ENCODE measurements at places on chromosomes 1 and 21.

DNA sequence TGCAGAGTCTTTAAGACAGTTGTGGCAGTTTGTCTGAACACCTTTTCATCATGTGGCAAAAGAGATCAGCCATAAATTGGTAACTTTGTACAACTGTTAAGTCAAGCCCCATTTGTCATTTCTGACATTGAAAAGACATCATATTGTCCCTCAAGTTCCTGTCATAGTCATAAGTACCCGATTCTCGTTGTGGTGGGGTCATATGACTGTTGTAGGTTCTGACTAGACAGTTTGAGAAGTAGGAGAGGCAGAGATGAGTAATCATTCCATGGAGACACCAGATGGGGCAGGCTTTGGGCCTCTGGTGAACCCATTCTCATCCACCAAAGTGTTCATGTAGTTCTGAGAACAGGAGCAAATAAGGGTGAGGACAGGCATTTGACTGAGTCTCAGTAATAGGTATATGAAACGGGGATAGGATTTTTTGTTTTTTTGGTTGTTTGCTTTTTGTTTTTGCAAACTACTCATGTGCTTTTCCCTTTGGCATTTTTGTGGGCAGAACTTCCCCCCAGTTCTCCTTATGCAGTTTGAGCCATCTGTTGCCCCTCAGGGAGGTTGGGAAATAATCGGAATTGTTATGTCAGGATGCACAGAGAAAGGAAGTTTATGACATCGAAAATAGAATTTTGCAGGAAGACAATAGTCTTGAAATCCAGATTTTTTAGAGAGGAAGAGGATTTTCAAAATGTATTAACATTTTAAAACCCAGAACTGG is 86.9 kb upstream of the KCNE2 start:
- DNase-seq, result no peak
- no peaks in the 10 kb centered on the region for H3K4me1 ChIP-seq
- H3K27me3 ChIP-seq, result peaks cover 19% of the 10 kb centered on the region
- no peaks in the 10 kb centered on the region for H3K36me3 ChIP-seq
- H3K4me3 ChIP-seq, result no peak overlapping the region

- no peak overlapping the region for H3K4me3 ChIP-seq
- H3K27me3 ChIP-seq, result no peaks in the 10 kb centered on the region
- no peaks in the 10 kb centered on the region for H3K4me1 ChIP-seq
- no peak overlapping the region for H3K27ac ChIP-seq
Measured at GRCh38 chr1:244154872-244155531, 103.9 kb downstream of the ZBTB18 start.

- H3K36me3 ChIP-seq, result peaks cover 23% of the 10 kb centered on the region
- H3K27ac ChIP-seq, result no peak overlapping the region
Measured at GRCh38 chr21:32312976-32313375, 14.3 kb downstream of the MRAP start.

GRCh38 chr1:172697534-172698002 is 38.7 kb downstream of the FASLG start:
- no peak for DNase-seq
- H3K36me3 ChIP-seq, result peaks cover 9% of the 10 kb centered on the region
- peaks cover 60% of the 10 kb centered on the region for H3K4me1 ChIP-seq
- no peaks in the 10 kb centered on the region for H3K27me3 ChIP-seq
- H3K4me3 ChIP-seq, result peak overlapping the region; percentile 76

DNA sequence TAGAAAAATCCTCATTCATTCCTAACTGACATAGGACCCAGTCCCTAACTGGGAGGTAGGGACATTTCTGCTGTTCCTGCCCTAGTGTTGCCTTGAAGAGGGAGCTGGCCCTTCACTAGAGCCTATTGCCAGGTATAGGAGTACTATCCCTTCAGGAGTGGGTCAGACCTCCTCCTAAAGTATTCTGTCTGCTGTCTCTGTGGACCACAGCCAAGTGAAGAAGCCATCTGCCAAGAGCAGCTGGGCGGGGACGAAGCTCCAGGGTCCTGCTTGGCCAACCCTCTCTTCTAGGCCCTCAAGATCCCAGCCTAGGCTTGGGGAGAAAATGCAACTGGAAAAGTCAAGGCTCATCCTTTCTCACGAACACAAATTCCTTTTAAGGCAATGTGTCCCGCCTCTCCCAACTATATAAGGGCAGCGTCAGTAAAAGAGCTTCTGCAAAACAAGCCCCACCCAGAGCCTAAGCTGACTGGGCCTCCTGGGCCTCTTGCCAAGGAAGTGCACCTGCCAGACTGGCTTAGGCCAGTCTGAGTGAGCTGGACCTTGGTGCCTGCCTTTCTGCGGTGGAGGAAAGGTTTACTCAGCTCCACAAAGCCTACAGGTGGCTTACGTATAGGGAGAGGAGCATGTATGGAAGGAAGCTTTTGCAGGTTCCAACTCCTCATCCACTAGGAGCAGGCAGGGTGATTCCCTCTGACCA is 638 bp upstream of the TUFT1 start:
- peaks cover 20% of the 10 kb centered on the region for H3K4me1 ChIP-seq
- no peaks in the 10 kb centered on the region for H3K36me3 ChIP-seq
- no peak for DNase-seq

- no peak for DNase-seq
- H3K4me3 ChIP-seq, result no peak overlapping the region
Measured at GRCh38 chr1:88695781-88696180, 11.7 kb downstream of the PKN2 start.

DNA sequence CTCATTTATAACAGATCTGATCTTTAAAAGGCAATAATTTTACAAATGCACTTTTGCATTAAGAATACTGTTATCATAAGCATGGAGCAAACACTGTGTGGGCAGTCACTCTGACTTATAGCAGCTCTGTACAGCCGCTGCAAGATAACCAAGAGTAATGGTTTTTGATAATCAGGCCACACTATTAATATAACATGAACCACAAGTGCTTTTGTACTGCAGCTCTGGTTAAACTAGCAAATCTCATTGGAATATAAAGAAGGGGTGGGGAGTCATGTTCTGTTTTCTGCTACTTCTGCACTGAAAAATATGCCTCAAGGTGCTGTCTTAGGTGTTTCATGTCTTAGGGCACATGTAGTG is 357.4 kb downstream of the LMO4 start:
- no peaks in the 10 kb centered on the region for H3K4me1 ChIP-seq
- DNase-seq, result no peak
- H3K27ac ChIP-seq, result no peak overlapping the region
- no peak overlapping the region for H3K4me3 ChIP-seq

GRCh38 chr1:170221031-170221430 is 75.3 kb downstream of the NTMT2 start:
- H3K4me3 ChIP-seq, result no peak overlapping the region
- no peaks in the 10 kb centered on the region for H3K4me1 ChIP-seq
- H3K27me3 ChIP-seq, result peaks cover 54% of the 10 kb centered on the region
- no peak overlapping the region for H3K27ac ChIP-seq
- H3K36me3 ChIP-seq, result no peaks in the 10 kb centered on the region

GRCh38 chr1:5478156-5478695 is 514.0 kb downstream of the NPHP4 start:
- no peak for DNase-seq
- no peak overlapping the region for H3K4me3 ChIP-seq
- H3K4me1 ChIP-seq, result peaks cover 6% of the 10 kb centered on the region
- no peaks in the 10 kb centered on the region for H3K36me3 ChIP-seq

GRCh38 chr21:35059742-35060141 is 10.6 kb upstream of the RUNX1 start:
- DNase-seq, result no peak
- peaks cover 4% of the 10 kb centered on the region for H3K27me3 ChIP-seq
- H3K4me1 ChIP-seq, result peaks cover 15% of the 10 kb centered on the region
- H3K27ac ChIP-seq, result no peak overlapping the region

DNA sequence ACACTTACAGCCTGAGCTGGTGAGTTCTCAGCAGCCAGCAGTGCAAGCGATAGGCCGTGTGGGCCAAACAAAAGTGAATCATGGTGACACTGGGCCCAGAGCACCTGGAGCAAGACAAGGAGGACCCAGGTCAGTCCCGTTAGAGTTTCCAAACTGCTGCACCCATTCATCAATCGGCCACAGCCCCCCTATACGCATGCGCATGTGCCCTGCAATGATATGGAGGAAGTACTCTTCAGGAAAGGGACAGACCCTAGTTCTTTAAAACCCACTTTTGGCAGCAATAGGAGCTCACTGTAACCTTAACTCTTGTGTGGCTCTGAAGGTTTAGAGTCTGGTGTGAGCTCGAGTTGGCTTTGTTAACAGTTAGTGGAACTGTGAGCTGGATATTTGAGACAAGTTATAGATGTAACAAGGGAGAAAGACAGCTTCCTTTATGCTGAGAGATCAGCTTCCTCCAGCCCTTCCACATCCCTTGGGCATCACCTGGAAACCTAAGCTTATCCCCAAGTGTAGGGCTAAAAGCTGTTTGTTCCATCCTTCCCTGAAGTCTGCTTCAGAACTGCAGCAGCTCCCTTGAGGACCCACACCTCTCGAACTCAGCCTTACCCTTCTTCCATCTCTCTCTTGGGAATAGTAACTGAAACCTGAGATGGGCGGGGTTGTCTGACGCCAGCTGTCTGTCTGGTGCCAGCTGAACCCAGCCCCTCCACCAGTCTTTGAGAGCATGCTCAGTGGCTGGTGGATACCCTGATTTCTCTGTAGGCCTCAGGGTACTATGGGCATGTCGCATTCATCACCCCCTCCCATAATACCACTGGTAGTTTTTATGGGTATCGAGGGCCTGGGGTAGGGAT is 17.7 kb downstream of the NMNAT1 start:
- H3K4me1 ChIP-seq, result no peaks in the 10 kb centered on the region
- H3K27ac ChIP-seq, result no peak overlapping the region

GRCh38 chr1:35029761-35030160 is 2.0 kb downstream of the ZMYM6 start:
- no peak for DNase-seq
- peak overlapping the region; percentile 2 for H3K27ac ChIP-seq
- no peaks in the 10 kb centered on the region for H3K27me3 ChIP-seq
- H3K4me1 ChIP-seq, result peaks cover 30% of the 10 kb centered on the region

DNA sequence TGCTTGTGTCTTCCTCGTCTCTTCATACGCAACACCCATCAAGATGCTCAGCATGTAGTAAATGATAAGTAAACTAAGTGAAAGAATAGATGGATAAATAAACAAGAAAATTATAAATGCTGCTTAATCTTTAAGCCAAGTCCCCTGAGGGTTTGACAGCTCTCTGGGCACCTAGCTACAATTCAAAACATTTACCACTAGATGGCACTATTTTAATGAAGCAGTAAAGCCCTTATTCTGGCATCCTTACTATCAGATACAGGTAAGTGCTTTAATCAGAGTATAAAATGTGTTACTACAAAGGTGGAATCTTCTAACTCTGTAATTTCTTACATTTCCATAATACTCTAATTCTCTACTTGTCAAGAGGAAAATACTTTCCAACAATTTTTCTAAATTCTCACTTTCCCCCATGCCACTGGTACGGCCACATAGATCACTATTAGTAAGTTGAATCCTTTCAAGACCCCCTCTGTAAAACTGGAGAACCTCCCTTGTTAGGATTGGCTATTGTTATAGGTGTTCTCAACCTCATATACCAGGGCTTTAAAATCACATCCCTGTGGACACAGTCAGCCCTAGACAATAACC is 137.8 kb downstream of the BARHL2 start:
- H3K4me3 ChIP-seq, result no peak overlapping the region
- DNase-seq, result no peak
- H3K4me1 ChIP-seq, result no peaks in the 10 kb centered on the region
- peaks cover 9% of the 10 kb centered on the region for H3K27me3 ChIP-seq

DNA sequence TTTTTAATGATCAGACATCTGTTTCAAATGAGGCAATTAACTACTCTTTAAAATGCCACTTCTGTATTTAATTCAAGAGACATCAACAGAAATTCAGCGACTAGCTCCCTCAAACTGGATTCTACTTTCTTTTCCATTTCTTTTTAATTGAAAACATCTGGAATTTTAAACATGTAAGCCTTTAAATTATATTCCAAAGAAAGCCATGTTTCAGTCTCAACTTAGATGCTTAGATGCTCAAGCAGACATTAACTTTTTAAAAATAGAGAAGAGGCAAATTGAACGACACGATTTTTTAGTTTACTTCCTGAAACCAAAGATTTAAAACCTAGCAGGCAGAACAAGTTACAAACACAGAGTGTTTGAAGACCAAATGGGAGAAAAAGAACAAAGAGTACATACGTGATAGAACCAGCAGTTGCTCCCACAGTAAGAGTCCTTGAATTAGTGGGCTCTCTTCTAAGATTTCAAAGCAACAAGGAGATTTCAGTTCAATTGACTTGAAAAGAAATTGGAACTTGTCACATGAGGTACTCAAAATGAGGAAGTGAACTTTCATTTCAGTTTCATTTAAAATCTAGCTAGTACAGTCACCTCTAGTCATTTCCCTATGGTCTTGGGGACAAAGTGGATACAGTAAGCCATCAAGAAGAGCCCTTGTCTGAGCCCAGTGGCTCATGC is at the start of gene CTSS:
CTSS (minus strand) TSS at position 483 of the 681 bp plus-strand sequence. CDS start 1,015 bp downstream, outside the sequence.
- H3K4me1 ChIP-seq, result peaks cover 39% of the 10 kb centered on the region
- H3K36me3 ChIP-seq, result peaks cover 14% of the 10 kb centered on the region
- H3K4me3 ChIP-seq, result peak within 1 kb of the TSS; percentile 96
- no peaks in the 10 kb centered on the region for H3K27me3 ChIP-seq
- DNase-seq, result no peak
- peak within 1 kb of the TSS; percentile 96 for H3K27ac ChIP-seq

GRCh38 chr1:180254854-180255253 is 24.8 kb downstream of the LHX4 start:
- H3K36me3 ChIP-seq, result no peaks in the 10 kb centered on the region
- no peak overlapping the region for H3K27ac ChIP-seq
- peaks cover 7% of the 10 kb centered on the region for H3K4me1 ChIP-seq
- no peak overlapping the region for H3K4me3 ChIP-seq

GRCh38 chr1:219910716-219911115 is 17.6 kb downstream of the SLC30A10 start:
- H3K27me3 ChIP-seq, result peaks cover 12% of the 10 kb centered on the region
- no peaks in the 10 kb centered on the region for H3K36me3 ChIP-seq
- H3K4me1 ChIP-seq, result no peaks in the 10 kb centered on the region
- H3K4me3 ChIP-seq, result no peak overlapping the region

- no peak overlapping the region for H3K4me3 ChIP-seq
- H3K27me3 ChIP-seq, result no peaks in the 10 kb centered on the region
- no peaks in the 10 kb centered on the region for H3K36me3 ChIP-seq
- no peak overlapping the region for H3K27ac ChIP-seq
- H3K4me1 ChIP-seq, result no peaks in the 10 kb centered on the region
Measured at GRCh38 chr1:186849271-186849671, 20.5 kb downstream of the PLA2G4A start.

DNA sequence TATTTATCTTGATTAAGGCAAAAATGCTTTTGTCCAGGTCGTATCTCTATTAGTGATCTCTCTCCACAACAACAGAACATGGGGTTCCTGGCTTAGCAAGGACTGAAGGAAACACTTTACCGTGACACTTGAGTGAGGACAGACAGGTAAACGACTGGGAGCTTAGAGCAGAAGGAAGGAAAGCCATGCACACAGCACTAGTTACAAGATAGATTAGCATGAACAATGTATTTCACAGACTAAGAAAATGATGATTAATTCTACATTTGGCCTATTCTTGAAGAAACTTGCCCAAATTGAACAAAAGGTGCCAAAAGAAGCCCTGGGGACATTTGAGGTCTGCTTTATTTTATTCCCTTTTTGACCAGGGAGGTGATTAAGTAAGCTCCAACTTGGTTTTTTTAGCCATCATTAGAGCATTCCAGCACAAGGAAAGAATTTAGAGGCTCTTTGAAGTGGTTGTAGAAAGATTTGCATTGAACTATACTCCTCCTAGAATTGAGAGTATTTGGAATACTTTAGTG is 248.5 kb downstream of the USP25 start:
- H3K36me3 ChIP-seq, result no peaks in the 10 kb centered on the region
- no peak for DNase-seq
- H3K27ac ChIP-seq, result no peak overlapping the region
- no peaks in the 10 kb centered on the region for H3K4me1 ChIP-seq
- no peak overlapping the region for H3K4me3 ChIP-seq

Data from effector memory CD8-positive, alpha-beta T cell (primary cell).